ENCODE measurements at places on chromosomes 4 and X.

GRCh38 chr4:75251547-75251946 is 262.7 kb downstream of the RCHY1 start:
- no peak for DNase-seq

DNA sequence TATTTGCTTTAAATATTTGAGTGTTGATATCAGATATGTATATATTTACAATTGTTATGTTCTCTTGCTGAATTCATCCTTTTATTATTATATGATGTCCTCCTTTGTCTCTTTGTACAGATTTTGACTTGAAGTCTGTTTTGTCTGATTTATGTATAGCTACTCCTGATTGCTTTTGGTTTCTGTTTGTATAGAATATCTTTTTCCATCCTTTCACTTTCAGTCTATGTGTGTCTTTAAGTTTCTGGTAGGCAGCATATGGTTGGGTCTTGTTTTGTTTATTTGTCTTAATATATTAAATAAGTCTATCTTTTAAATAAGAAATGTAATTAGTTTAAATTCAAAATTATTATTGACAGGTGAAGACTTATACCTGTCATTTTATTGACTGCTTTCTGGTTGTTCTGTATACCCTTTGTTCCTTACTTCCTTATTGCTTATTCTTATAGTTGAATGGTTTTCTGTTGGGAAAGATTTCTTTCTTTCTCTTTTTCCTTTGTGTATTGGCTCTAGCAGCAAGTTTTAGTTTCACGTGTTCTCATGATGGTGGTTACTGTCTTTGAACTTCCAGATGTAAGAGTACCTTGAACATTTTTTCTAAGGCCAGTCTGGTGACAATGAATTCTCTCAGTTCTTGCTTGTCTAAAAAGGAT is 31.1 kb downstream of the RAB28 start:
- no peak for DNase-seq

- DNase-seq, result no peak
Observed at GRCh38 chr4:16083241-16084191, at the start of gene PROM1. TSS of gene PROM1 (minus strand) at chr4:16084023. CDS start at chr4:16075906, 8,117 bp downstream.

DNA sequence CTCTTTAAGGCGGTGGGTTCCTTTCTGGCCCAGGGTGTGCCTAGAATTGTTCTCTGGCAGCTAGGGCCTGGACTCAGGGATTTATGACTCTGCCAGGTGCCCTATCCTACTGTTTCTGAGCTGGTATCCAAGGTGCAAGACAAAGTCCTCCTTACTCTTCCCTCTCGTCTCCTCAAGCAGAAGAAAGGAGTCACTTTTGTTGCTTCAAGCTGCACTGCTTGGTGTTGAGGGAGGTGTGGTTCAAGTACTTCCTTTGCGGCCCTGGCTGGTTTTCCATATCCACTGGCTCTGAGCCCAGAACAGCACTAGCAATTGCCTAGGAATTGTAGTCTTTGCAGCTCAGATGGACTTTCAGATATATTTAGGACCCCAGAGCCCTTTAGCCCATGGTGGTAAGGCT is 39.3 kb downstream of the RTL3 start:
- no peak for DNase-seq

GRCh38 chrX:117543885-117544284 is 572.7 kb downstream of the KLHL13 start:
- DNase-seq, result no peak

DNA sequence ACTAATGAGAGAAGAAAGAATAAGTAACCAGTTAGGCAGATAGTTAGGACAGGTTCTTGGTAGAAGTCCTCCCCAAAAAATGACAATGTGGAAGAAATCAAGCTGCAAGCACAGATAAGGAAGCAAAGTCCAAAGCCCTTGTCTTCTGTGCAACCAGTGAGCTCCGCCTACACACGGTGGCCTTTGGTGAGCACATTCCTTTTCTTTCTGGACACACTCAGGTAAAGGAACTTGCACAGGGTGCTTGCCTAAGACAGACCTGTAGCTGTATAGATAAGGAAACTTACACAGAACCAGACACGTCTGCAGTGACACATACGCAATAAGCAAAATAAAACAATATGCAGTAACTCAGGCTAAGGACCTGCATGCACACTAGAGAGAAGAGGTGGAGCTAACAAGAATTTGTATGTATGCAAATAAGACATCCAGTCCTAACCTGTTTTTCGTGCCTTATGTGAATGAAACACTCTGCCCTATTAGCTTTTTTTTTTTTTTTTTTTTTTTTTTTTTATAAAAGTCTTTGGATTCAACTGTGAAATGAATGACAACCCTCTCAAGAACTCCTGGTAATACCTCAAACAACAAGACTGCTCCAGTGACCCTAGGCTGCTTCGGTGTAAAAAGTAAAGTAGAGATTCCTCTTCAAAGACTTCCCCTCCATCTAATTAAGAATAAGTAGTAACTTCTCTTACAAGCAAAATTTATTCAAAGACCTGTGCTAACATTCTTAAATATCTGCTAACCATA is 48.8 kb downstream of the UGT2B10 start:
- no peak for DNase-seq

- DNase-seq, result no peak
Observed at GRCh38 chrX:125378770-125379169, 59.1 kb downstream of the TEX13C start.

DNA sequence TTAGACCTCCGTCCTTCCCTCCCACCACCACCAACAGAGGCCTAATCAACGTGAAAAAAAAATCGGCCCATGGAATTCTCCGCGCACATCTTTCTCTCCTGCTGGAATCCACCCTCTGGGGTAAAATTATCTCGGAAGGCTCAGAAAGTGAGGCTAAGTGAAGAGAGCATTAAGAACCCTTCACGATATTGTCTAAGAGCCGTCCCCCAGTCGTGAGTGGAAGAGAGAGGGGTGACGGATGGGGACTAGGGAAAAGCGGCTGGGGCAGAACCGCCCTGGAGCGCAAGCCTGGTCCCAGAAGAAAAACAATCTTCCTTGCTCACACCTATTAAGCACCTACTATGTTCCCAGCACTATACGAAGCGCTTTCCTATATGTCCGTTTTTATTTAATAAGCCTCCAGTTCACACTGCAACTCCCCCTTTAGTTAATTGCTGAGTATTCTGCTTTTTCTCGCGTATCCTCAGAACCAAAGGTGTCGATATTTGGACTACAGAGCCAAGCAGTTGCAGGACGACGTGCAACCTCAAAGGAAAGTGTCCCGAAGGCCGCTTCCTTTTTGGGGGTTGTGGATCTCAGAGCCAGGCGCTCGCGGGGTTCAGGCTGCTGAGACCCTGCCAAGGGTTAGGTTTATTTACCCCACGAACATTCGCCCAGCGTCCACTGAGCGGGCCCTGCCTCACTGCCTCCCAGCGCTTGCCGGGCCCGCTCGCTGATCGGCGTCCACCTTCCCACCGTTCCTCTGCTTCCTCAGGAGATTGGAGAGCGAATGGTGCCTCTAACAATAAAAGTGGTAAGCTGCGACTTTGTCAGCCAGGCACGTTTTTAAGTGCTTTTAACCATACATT is 889 bp downstream of the MGARP start:
- no peak for DNase-seq

DNA sequence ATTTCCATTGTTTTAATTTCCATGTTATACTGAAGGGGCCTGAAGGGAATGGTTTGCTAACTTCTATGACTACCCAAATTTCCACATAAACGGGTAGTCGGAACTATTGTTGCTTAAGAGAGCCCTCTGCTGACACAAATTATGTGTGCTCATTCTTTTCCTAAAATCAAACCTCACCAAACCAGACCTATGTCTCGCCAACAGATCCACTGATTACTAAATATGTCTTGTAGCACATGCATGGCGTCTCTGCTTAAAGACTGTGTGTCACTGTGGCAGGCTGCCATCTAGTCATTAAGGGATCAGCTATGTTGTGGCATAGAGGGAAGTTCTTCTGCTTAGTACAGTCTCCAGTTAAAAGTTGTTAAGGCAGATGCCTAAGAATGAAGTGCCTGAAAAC is 25.1 kb downstream of the PIR start:
- no peak for DNase-seq

DNA sequence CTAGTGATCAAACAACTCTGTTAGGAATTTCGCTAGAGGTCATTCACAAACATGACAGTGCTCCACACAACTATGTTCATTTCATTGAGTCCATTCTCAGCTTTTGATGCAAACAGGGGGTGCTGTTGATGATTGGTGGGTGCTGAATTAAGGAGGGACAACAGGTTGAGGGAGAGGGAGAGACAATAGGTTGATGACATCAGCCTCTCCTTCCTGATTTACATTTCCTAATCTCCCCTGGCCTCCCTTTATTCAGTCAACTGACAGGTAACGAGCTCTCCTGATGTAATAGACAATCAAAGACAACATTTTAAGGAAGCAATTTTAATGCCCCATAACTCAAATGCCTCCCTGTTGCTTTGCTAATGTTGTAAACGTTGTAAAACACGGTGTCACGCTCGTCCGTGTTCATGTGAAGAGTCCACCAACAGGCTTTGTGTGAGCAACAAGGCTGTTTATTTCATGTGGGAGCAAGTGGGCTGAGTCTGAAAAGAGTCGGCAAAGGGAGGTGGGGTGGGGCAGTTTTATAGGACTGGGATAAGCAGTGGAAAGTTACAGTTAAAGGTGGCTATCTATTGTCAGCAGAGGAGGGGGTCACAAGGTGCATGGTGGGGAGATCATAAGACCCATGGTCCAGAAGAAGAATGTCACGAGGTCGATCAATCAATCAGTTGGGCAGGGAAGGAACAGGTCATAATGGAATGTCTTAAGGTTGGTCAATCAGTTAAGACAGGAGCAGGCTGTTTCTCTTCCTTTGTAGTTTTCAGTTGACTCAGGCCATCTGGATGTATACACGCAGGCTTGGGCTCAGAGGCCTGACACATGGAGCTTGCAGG is 4.8 kb upstream of the GAR1 start:
- DNase-seq, result no peak

- DNase-seq, result no peak
Observed at GRCh38 chr4:38861791-38862190, 5.2 kb upstream of the TLR6 start.

GRCh38 chr4:28233724-28234123 is 1373.1 kb downstream of the STIM2 start:
- no peak for DNase-seq

DNA sequence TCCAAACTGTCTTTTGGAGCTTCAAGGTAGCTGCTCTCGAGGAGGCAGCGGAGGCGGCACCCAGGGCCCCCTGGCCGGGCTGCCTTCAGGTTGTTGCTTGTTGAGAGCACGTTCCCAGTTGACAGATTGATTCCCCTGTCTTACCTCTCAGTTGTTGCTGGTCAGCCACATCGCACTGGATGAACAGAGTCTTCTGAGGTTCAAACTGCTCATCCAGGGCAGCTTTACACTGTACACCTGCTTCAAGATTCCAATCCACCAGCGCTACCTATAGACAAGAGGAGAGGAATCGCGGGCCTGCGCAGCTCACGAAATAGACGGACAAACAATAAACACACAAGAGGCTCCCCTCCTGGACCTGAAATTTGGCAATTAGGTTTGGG is 497 bp downstream of the HPGD start:
- no peak for DNase-seq
